ENCODE measurements at places on chromosomes 7 and 10. TPM values are rescaled to one million over a fixed set of nuclear protein-coding genes. Genes with fewer than 3 reads are reported as not detected.
A peak's percentile ranks its signal among the peaks of the same experiment; 100 is the strongest.

LOXL4 gene
- total RNA-seq: not detected

GRCh38 chr7:33421429-33421828 is 292.1 kb downstream of the BBS9 start:
- no peaks in the 10 kb centered on the region for H3K27me3 ChIP-seq
- H3K4me1 ChIP-seq: no peaks in the 10 kb centered on the region
- no peak overlapping the region for H3K4me3 ChIP-seq
- DNase-seq: no peak
- no peaks in the 10 kb centered on the region for H3K36me3 ChIP-seq
- H3K27ac ChIP-seq: no peak overlapping the region

- H3K36me3 ChIP-seq: peaks cover 18% of the 10 kb centered on the region
- DNase-seq: no peak
- H3K27ac ChIP-seq: peak overlapping the region; percentile 2
- H3K27me3 ChIP-seq: no peaks in the 10 kb centered on the region
These were observed 57.7 kb downstream of the DNAJB6 start for GRCh38 chr7:157394246-157395191.

DNA sequence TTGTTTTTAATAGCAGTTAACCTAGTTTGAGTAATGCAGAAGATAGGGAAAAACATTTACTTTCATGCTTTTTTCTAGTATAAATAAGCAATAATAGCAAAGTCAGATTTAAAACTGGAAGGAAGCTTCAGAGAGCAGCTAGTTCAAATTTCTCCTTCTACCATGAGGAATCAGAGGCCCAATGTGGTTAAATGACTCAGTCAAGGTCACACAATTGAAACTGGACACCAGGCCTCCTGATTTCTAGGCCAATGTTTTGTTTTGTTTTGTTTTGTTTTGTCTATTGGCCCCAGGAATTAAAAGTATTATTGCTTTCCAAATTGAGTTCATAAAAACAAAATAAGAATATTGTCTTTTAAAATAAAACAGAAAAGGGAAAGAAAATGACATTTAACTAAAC is 122.3 kb downstream of the TRIL start:
- no peak overlapping the region for H3K4me3 ChIP-seq
- no peaks in the 10 kb centered on the region for H3K36me3 ChIP-seq
- peaks cover 4% of the 10 kb centered on the region for H3K27me3 ChIP-seq
- no peaks in the 10 kb centered on the region for H3K4me1 ChIP-seq
- no peak for DNase-seq

DNA sequence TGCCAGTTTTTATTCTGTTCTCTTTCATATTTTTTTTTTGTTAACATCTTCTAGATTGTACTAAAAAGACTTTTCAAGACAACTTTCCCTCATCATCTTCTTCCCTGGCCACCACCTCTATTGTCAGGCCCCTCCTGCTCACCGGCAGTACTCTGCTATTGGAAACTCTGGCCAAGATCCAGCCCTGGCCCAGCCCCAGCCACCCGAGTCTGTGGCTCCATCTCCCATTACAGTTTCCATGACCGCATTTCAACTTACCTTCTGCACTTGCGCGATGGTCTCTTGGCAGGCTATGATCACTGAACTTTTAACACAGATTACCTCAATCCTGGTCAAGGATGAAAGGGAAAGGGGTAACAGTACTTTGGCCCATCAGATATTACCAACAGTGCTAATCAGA is 137.7 kb upstream of the POM121L12 start:
- H3K27me3 ChIP-seq: no peaks in the 10 kb centered on the region
- no peak overlapping the region for H3K4me3 ChIP-seq
- no peak overlapping the region for H3K27ac ChIP-seq

GLI3 gene
- 0.12 TPM for total RNA-seq

- DNase-seq: no peak
- no peaks in the 10 kb centered on the region for H3K36me3 ChIP-seq
- H3K27me3 ChIP-seq: peaks cover 5% of the 10 kb centered on the region
- peaks cover 16% of the 10 kb centered on the region for H3K4me1 ChIP-seq
- no peak overlapping the region for H3K4me3 ChIP-seq
- no peak overlapping the region for H3K27ac ChIP-seq
These were observed 44.0 kb upstream of the ITGB1 start for GRCh38 chr10:33001908-33002492.

DNA sequence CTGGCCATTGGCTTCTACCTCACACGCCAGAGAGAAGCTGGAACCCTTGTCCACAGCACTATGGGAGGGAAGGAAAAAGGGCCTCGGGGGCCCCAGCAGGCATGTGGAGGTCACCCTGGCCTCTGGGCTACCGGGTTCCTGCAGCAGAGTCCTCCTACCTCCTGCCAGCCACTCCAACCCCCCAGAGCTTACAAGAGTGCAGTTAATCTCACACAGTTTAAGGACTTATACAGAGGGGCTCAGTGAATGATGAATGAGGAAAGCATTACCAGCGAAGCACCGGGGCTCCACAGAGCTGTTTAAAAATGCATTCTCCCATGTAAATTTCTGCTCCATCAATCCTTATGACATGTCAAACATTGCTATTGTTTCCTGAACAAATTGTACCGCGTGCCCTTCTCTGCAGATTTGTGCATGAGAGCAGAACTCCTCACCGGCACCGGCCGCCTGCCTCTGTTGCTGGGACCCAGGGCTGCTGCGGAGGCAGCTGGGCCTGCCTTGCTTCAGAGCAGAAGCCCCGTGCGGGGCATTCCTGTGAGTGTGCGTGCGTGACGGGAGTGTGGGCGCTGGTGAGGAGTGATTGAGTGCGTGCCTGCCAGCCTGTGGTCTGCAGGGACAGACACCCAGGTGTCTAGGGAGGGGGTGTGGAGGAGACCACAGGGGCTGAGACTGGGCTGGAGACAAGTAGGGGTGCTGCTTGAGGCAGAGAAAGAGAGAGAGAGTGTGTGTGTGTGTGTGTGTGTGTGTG is 52.8 kb downstream of the C10orf105 start:
- H3K27me3 ChIP-seq: peaks cover 3% of the 10 kb centered on the region
- no peaks in the 10 kb centered on the region for H3K36me3 ChIP-seq
- DNase-seq: no peak
- no peak overlapping the region for H3K4me3 ChIP-seq
- peaks cover 13% of the 10 kb centered on the region for H3K4me1 ChIP-seq

DNA sequence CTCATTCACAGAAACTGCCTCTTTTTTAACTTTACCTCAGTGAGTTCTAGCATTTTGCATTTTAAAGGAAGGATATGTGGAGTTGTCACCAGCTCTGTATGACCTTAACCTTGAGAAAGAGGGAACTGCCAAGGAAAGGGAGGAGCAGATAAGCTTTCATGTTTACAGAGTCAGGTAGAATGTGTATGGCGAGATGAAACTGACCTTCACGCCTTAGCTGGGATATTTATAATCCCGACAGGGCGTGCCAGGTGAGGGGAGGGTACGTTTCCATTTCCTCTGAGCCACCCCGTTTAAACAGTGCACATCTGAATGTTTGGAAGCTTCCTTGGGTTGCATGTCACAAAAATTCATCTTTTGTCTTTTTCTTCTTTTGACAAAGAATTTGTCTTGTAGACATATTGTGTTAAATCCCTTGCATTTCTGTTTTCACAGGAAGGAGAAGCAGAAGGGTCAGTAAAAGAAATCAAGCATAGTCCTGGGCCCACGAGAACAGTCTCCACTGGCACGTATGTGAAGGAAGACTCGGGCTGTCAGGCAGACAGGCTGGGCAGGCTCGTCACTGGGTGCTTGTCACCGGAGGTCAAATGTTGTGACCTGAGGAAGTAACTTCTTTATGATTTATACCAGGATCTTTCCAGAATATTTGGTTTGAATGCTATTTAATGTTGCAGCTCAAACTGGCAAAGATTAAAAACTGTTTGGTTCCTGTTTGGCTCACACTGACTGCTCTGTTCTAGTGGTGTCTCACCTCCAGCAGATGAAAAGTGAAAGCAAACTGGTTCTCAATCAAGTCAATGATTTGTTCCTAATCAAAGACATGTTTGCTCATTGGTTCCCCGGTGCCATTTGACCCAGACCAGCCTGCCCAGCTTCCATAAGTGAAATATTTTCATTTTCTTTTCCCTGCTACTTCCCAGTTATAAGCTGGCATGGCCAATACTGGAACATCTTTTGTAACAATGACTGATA is 16.2 kb downstream of the OPTN start:
- H3K4me1 ChIP-seq: peaks cover 39% of the 10 kb centered on the region
- H3K36me3 ChIP-seq: peaks cover 71% of the 10 kb centered on the region
- DNase-seq: peak; percentile 47
- peak overlapping the region; percentile 55 for H3K4me3 ChIP-seq
